AML-193 (cell line): ENCODE measurements at places on chromosomes 3 and 15.

DNA sequence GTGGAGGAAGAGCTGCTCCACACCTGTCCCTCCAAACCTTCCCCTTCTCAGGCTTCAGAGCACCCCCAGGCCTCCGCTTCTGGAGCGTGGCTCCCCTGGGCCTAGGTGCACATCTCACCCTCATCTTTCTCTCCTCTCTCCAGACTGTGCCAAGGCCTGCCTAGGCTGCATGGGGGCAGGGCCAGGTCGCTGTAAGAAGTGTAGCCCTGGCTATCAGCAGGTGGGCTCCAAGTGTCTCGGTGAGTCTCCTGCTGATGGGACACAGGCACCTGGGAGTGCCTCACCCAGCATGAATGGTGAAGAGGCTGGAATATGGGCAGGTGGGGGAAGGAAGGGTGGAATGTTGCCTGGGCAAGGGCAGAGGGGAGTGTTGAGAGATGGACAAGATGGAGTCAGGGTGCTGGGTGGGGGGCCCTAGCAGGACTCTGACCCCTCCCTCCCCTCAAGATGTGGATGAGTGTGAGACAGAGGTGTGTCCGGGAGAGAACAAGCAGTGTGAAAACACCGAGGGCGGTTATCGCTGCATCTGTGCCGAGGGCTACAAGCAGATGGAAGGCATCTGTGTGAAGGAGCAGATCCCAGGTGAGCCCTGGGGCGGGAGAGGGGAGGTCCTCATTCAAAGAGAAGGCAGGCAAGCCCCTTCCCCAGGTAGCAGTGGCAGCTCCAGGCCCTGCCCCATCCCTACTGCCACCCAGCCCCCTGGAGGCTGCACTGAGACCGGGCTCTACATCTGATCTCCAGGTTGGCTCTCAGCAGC lies 9.1 kb downstream of the PRRT3 start:
- DNase-seq: no peak

- no peak for DNase-seq
These were observed 566.5 kb downstream of the ROBO2 start for GRCh38 chr3:77606372-77606771.

- DNase-seq: no peak
These were observed 15.4 kb upstream of the CFAP20DC start for GRCh38 chr3:59065240-59065639.

- DNase-seq: no peak
These were observed 76.8 kb upstream of the CHRNA7 start for GRCh38 chr15:31953478-31953877.

DNA sequence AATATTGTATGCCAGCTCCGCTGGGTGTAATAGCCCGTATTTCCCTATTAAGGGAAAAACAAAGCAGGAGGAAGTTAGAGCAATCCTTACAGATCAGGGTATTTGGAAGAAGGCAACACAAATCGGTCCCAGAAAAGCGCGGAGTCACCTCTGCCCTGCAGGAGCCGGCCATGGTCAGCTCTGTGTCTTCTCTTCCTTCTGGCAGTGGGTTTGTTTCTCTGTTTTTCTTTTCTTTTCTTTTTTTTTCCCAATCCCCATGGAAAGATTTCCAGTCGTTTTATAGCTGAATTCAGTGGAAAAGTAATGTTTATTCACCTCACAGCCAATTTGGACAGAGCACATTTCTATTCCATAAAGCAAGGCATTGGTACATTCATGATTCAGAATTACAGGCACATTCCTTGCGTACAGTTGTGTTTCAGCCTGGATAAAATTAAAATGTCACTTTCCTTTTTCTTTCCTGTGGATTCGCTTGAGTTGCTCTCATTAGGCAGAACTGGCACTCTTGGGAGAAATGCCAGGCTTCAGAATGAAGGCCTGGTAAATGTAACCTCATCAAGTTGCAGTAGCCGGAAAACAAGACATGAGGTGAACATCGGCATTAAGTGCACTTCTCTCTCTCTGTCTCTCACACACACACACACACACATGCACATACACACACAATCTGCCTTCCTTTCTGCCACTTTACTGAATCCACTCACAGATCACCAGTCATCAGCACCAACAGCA lies 204.5 kb upstream of the UBE2E1 start:
- no peak for DNase-seq

DNA sequence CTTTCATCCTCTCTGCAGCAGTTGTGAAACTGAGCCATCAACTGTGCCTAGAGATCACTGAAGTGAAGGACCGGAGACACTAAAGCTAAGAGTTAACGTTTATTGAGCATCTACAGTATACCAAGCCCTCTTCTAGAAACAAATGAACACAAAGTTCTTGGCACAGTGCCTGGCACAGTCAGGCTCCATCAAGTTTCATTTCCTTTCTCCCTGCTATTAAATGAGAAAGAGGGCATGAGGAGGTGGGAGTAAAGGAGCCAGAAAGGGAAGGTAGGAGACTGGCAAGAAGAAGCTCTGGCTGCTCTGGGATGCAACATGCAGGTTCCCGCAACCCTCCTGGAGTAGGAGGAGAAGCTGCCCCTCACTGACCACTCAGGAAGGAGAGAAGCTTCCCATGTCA lies 30.6 kb downstream of the CYP19A1 start:
- DNase-seq: no peak

- peak; percentile 97 for DNase-seq
These were observed 7.0 kb downstream of the GNAI2 start for GRCh38 chr3:50242851-50243542.

GRCh38 chr3:58256061-58256460 lies 18.5 kb downstream of the ABHD6 start:
- no peak for DNase-seq

GRCh38 chr15:70165716-70166284 lies 68.1 kb upstream of the TLE3 start:
- no peak for DNase-seq

- DNase-seq: no peak
These were observed 69.6 kb upstream of the MYZAP start for GRCh38 chr15:57522148-57522547.

- DNase-seq: no peak
These were observed 19.5 kb downstream of the GPR15 start for GRCh38 chr3:98551236-98551635.

GRCh38 chr3:50147447-50147846 lies 7.7 kb upstream of the SEMA3F start:
- DNase-seq: no peak

- no peak for DNase-seq
These were observed 21.8 kb downstream of the SPSB4 start for GRCh38 chr3:141072950-141073349.

GRCh38 chr3:94420931-94421330 lies 358.1 kb downstream of the NSUN3 start:
- no peak for DNase-seq

GRCh38 chr3:126290325-126290724 lies 66.9 kb downstream of the KLF15 start:
- DNase-seq: no peak

- no peak for DNase-seq
These were observed 196.1 kb downstream of the GOLGA6L6 start for GRCh38 chr15:20345401-20345958.

GRCh38 chr15:71409541-71409940 lies 294.3 kb downstream of the THSD4 start:
- no peak for DNase-seq

- DNase-seq: no peak
These were observed 24.1 kb upstream of the SENP5 start for GRCh38 chr3:196843435-196844110.

GRCh38 chr3:45592830-45593707 lies 1.5 kb upstream of the LIMD1 start:
- DNase-seq: peak; percentile 94

DNA sequence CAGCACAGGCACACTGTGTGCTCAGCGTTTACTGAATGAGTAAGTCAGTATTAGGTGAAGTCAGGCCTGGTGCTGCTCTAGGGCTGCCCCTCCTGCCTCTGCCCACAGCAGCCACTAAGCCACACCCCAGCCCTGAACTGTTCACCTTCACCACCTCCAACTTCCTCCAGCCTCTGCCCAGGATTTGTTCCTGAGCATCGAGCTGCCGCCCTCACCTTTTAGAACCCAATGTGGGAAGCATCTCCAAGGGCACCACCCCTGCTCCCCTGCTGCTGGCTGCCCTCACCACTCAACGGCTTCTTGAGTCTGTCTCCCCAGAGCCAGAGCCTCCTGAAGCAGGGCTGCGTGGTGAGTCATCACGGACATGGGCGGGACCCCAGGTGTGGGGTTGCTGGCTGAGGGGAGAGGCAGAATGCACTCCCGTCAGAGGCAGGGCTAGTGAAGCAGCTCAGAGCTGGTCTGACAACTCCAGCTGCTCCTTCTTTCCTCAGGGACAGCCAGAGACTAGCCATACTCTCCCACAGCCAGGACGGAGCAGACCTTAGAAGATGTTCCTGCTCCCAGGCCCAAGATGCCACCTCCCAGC lies 5.8 kb downstream of the HYAL2 start:
- DNase-seq: no peak

- DNase-seq: no peak
These were observed 54.3 kb upstream of the GCSAM start for GRCh38 chr3:112187300-112187699.

GRCh38 chr3:197472151-197472550 lies 83.6 kb downstream of the BDH1 start:
- no peak for DNase-seq

- DNase-seq: no peak
These were observed 34.9 kb upstream of the TTBK2 start for GRCh38 chr15:42955518-42955917.

DNA sequence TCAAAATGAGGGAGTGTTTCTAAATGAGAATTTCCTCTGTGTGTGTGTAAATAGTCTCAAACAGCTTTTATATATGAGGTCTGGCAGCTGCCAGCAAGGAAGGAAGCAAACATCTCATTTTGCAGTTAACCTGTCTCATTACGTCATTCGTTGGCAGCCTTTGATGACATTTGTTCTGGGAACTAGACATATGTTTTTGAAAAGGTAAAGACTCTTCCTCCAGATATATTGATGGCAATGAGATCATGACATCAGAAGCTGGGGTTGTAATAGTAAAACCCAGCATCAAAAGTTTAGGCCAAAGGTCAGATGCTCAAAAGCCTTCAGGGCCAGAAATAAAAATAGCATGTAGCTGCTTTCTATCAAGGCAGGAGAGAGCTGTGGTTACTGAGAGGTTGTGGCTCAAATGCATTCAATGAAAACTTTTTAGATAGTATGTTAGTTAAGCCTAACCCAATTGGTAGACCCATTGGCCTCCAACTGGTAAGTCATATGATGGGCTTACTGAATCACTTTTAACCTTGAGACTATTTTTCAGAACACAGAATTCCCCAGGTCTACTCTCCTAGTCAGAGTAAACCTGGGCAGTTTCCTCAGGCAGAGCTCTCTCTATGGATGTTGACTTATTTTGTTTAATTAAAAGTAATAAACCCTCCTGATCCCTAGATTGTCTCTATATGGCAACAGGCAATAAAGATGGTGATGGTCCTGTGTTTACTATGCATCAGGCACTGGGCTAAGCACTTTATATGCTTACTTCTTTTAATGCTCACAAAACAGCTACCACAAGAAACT lies 386.5 kb upstream of the CFAP20DC start:
- DNase-seq: no peak

GRCh38 chr3:174438501-174439145 lies 420.5 kb upstream of the NAALADL2 start:
- no peak for DNase-seq

DNA sequence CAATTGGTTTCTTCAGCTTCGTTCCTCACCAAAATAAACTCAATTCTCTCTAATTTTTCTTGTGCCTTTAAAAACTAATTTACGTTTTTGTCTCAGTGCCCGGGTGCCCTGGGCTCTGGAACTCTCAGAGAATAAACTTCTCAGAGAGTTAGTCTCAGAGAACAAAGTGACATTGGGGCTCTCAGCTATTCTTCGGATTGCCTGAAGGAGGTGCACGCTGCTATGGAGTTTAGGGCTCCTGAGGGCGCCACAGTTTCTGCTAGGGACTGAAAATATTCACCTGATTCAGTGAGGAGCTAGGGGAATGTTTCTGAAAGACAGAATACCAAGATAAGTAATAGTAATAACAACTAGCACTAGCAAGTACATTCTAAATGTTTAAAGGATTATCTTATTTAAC lies 22.7 kb downstream of the ZIC4 start:
- no peak for DNase-seq

DNA sequence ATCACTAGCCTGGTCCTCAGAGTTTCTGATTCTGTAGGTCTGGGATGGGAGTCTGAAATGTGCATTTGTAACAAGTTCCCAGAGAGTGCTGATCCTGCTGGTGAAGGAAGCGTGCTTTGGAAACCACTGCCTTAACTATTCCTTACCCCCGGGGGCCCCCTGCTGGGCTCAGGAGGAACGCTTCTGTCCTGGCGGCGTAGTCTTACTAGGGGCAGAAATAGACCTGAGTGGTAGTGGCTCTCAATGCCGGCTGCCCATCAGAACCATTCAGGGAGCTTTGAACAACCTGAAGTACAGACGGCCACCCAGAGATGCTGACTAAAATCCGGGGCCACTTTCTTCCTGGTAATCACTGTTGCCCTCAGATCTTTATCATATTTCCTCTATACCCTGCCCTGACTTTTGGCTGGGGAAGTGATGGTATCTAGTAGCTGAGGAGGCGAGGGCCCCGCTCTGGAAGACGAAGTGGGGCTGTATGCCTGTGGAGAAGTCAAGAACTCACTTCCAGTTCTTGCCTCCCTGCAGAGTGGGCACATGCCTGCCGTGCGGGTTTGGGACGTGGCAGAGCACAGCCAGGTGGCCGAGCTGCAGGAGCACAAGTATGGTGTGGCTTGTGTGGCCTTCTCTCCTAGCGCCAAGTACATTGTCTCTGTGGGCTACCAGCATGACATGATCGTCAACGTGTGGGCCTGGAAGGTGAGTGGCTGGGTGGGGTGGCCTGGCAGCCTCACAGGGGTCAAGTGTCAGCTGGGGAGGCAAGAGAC lies 16.3 kb upstream of the JMJD7 start:
- DNase-seq: peak; percentile 80

GRCh38 chr15:60326824-60327654 lies 70.7 kb downstream of the ANXA2 start:
- peak; percentile 43 for DNase-seq

- peak; percentile 69 for DNase-seq
These were observed 15.3 kb upstream of the IREB2 start for GRCh38 chr15:78422571-78423340.

DNA sequence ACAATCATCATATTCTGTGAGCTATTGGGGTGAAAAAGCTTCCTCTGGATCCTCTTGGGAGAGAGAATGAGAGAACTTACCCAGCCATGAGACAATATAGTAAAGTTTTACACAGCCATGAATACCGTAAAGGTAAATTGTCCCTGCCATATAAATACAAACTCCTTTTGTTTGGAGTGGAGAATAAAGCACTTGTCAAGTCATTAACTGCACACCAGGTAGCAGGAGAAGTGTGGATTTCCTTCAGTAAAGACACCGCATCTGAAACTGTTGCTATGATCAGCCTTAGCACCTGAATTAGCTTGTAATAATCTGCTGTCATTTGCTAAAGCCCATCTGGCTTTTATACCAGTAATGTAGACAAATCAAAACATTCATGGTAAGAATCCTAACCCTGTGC lies 336.6 kb upstream of the SLCO3A1 start:
- no peak for DNase-seq

GRCh38 chr15:62777671-62778070 lies 264.9 kb upstream of the TPM1 start:
- no peak for DNase-seq
